Uterus (tissue), 4 donors: ENCODE measurements at places on chromosomes 13 and 19. TPM values are rescaled to one million over a fixed set of nuclear protein-coding genes. Genes with fewer than 3 reads are reported as not detected.

Gene XRCC1
- 27.7 TPM for total RNA-seq

Gene NDUFA13
- total RNA-seq: 45.3 TPM

Gene METTL21C
- total RNA-seq: 0.41 TPM

Gene ZNF790
- 10.6 TPM for total RNA-seq

Gene EID2B
- total RNA-seq: 6.6 TPM

Gene SYNE4
- 0.24 TPM for total RNA-seq

Gene ZNF682
- 3.5 TPM for total RNA-seq

Gene PSG1
- total RNA-seq: not detected

Gene SPRED3
- 5.7 TPM for total RNA-seq
